ENCODE measurements at places on chromosomes 1 and 21.

- DNase-seq, result no peak
Measured at GRCh38 chr1:76830373-76830772, 36.9 kb upstream of the ST6GALNAC5 start.

DNA sequence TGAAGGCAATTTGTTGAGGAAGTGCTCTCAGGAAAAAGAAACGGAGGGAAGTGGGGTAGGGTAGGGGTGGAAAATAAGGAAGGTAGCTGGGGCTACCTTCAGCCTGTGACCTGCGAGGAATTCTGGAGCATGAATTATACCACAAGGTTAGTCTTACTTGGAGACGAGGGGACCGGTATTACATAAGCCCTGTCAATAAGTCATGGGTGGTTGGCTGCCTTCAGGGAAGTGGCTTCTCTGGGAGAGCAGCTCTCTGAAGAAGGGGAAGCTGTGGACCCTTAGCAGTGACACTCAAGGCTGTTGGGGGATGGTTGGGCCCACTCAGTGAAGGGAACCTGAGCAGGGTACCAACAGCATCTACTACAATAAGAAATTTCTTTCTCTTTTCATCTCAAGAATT lies 111.3 kb downstream of the TNFSF18 start:
- DNase-seq, result no peak

DNA sequence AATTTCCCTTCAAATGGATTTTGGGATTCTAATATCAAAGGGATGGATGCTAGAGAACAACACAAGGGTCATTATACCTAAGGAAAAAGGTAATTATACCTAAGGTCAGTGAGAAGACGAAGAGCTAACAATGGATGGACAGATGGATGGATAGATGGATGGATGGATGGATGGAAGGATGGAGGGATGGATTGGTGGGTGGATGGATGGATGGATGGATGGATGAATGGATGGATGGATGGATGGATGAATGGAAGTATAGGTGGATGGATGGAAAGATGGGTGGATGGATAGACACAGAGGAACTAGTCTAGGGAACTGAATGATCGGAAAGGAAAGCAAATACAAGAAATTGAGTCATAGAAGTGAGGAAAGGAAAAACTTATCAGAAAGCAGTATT lies 34.0 kb downstream of the SLC35F3 start:
- DNase-seq, result no peak

DNA sequence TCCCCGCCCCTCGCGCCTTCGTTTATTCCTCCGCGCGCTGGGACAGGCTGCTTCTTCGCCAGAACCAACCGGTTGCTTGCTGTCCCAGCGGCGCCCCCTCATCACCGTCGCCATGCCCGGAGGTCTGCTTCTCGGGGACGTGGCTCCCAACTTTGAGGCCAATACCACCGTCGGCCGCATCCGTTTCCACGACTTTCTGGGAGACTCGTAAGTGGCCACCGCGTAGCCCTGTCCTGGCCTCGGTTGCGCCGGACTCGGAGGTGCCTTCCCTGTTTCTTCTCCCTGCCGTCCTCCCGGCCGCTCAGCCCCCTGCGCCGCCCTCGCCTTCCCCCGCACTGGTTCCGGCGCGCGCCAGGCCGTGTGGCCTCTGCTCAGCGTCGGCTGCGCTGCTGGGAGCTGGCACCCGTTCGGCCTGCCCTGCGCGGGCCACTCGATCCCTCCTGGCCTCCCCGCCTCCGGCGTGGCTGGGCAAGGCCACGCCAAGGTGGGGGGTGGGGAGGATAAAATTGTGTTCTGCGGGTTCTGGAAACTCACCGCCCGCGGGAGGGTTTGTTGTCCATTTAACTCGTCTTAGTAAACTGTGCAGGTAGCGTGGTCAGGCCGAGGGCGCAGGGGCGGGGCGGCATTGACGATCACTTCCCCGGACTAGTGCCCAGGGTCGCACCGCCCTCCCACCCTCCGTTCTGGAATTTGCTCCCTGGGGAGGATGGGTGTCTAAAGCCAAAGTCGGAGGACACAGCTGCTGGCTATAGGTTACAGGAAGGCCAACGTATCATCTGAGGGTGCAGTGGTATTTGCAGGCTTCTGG lies at the start of gene PRDX6:
Gene PRDX6, plus strand, starts transcription at position 50 of the 808 bp plus-strand sequence. Its CDS starts 63 bp downstream, at position 113.
- DNase-seq, result no peak

DNA sequence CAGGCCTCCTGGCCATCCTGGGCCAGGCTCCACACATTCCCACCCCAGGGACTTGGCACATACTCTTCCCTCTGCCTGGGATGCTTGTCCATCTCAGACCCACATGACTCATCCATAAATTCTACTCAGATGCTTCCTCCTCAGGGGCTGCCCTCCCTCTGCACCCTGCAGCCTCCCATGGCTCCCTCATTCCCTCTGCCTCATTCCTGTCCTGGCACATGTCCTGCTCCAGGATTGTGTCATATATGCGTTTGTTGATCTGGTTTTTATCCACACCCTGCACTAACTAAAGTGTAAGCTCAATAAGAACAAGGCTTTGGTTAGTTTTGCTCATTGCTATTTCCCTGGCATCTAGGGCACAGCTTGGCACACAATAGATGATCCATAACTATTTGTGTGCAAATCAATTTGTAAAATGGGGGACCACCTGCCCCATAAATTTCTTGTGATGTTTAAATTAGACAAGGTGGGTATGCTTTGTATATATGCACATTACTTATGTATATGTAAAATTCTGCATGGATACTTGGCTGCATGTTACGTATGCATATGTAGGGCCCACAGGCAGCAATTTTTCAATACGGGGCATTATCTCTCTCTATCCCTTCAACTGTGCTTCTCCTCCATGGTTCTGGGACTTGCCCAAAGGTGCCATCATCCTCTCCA lies 191.4 kb downstream of the PTPRU start:
- DNase-seq, result no peak
